Activated gamma-delta T cell treated with Interleukin-2 at 50 U/mL for 16 hours (primary cell): ENCODE measurements at places on chromosomes 5 and 9.

DNA sequence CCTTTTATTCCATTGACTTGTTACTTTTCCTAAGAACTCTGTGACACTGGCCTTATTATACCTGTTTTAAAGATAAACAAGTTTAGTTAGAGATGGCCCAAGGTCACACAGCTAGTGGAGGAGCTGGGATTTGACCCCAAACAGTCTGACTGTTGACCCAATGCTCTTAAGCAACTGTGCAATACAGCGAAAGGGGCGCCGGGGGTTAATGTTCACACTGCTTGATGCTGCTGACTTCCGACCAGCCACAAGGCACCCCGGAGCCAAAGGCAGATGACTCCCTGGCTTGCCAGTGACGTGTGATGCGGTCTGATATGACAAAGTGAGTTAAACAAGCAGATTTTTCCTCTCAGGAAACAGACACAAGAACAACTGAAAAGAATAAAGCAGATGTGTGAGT, 23.9 kb downstream of the PIK3R1 start:
- DNase-seq, result peak; percentile 77

- DNase-seq, result no peak
Observed at GRCh38 chr5:32071351-32071944, 102.7 kb downstream of the GOLPH3 start.

DNA sequence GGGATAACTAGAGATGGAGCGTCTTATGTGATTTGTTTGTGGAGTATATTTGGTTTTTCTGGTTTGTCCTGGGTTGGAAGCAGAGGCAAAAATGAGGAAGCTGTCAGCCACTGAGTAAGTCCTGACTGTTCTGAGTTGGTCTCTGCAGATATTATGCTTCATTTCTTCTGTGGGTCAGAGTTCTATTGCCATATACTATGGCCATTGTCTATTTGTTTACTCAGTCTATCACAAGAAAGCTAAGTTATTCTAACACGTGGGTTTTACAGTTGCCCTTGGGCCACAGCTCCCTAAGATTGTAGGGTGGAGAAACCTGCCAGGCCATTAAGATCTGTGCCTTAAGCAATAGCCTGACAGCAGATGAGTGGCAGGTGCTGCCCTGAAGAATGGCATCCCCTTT, 3.0 kb upstream of the CTSV start:
- no peak for DNase-seq

GRCh38 chr5:9188131-9188530, 357.7 kb downstream of the SEMA5A start:
- DNase-seq, result no peak

- no peak for DNase-seq
Observed at GRCh38 chr5:147509710-147510651, at the start of gene DPYSL3. Gene DPYSL3 (minus strand): TSS chr5:147510068. CDS start chr5:147509858, 210 bp downstream.

GRCh38 chr5:27652505-27652904, 614.1 kb upstream of the CDH9 start:
- no peak for DNase-seq

- DNase-seq, result no peak
Observed at GRCh38 chr5:140630292-140631035, 2.5 kb downstream of the CD14 start.

DNA sequence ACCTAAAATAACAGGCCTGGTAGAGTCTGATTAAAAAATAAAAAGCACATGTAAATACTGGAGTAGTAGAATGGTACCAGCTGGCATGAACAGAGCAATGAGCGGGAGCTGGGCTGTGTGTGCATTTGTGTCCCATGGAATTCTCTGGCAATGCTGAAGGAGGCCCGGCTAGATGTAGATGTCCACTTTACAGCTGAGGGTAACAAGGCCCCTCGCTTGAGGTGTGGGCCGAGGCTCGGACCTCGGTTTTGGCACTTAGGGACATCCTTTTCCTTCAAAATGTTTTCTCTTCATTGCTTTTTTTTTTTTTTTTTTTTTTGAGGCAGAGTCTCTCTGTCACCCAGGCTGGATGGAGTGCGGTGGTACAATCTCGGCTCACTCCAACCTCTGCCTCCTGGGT, 1.5 kb upstream of the FGD3 start:
- no peak for DNase-seq

DNA sequence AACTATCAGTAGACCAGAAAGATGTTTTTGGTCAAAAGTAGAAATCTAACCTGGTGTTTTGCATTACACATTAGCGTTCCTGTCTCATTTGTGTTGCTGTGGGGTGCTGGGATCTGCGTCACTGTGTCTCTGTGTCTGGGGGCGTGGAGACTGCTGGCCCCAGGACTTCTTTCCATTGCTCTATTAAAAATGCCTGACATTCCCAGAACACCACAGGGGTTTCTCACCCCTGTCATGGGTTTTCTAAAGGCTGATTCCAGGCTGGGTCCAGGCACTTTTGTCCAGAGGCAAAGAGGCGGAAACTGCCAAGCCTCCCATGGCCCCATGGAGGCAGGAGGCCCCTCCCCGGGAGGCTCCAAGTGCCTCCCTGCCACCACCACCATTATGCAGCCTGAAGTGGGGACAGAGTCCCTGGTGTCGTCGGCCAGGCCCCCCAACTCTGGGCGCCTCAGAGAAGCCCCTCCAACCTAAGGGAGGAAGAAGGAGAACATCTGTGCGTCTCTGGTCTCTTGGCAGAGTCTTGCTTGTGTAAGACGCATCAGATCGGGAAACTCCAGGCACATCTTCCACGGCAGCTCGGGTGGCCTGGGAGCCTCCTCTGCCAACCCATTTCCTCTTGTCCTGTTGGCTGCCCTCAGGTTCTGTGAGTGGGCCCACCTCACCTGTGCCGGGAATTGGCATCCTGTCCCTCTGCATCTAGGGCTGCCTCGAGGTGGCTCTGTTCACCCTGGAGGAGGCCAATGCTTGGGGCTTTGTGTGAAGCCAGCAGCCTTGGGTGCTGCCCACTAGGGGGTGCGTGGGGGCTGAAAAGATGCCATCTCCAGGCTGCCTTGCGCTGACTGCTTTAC, 13.8 kb upstream of the PLEKHG4B start:
- DNase-seq, result no peak

- DNase-seq, result peak; percentile 17
Observed at GRCh38 chr5:66814146-66814991, 218.2 kb downstream of the MAST4 start.

GRCh38 chr9:97694769-97695168, 2.4 kb downstream of the XPA start:
- DNase-seq, result no peak

DNA sequence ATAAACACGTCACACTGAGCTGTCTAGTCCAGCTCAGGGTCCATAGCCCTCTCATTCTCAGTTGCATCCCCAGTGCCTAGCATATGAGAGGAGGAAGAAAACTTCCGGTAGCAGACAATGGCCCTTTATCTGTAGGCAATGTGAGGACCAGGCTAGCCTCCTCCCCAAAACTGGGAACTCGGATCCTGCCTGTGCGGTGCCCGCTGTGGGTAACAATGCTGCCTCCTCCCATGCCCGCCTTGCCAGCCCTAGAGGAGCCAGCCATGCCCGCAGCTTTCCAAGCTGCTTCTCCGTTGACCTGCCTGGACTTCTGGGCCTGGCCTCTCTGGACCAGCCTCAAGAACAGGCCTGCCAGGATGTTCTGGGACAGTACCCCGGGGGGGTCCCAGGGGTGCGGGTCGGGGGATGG, 74.6 kb upstream of the ORM1 start:
- no peak for DNase-seq

- DNase-seq, result no peak
Observed at GRCh38 chr9:14935964-14936363, 25.7 kb upstream of the FREM1 start.

DNA sequence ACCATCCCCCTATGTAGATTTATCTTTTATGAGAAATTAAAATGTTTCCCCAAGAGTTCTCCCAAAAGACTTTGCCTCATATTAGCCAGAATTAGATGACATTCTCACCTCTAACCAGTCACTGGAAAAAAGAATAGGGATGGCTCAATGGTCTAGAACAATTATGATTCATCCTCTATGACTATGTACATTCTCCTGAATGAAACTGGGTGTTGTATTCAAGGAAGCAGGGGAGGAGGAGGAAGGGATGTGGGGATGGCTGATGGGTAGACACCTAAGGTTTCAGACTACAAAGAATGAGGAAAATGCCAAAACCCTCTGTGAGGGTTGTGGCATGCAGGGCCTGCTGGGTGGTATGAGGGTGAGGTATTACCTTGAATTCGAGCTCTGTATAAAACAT, 49.5 kb upstream of the BRINP1 start:
- no peak for DNase-seq

GRCh38 chr5:62375627-62376026, 28.1 kb downstream of the DIMT1 start:
- DNase-seq, result no peak

- DNase-seq, result no peak
Observed at GRCh38 chr9:106893088-106893487, 30.1 kb downstream of the ZNF462 start.

GRCh38 chr5:78779771-78780616, 131.4 kb upstream of the LHFPL2 start:
- no peak for DNase-seq

DNA sequence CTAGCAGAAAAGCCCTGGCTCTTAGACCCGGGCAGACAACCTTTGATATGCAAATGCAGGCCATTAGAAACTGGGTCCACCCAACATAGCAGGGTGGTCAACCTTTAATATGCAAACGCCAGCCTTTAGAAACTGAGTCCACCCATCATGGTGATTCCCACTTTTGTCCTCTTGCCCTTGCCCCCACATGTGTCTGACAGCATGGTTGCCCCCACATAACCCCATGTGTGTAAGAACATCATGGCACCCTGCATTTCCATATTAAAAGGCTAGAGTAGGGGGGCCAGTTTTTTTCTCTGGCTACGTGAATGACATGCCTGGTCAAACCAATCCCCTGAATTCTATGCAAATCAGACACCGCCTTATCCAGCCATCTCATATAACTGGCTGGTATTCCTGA, 273.2 kb upstream of the PRDM9 start:
- DNase-seq, result no peak

GRCh38 chr5:111774525-111774924, 17.5 kb upstream of the NREP start:
- no peak for DNase-seq

- DNase-seq, result peak; percentile 2
Observed at GRCh38 chr9:93670208-93671019, 94.0 kb downstream of the PHF2 start.

DNA sequence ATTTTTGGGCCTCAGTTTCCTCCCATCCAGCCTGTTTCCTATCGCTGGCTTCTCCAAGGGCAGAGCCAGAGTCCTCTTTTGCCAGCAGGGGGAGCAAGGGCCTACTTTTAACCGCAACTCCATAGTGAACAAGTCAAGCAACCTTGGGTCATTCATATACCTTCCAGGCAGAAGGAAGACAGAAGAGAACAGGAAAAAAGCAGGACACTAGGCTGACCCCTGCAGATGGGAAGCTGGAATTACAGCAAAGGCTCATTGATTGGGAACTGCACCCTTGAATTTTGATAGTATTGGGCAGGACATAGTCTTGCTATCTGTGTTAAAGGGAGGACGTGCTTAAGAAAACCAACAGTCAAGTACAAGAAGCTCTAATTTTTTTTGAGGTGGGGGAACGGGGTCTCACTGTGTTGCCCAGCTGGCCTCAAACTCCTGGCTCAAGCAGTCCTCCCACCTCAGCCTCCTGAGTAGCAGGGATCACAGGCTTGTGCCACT, 30.1 kb downstream of the QRFP start:
- DNase-seq, result peak; percentile 42

- no peak for DNase-seq
Observed at GRCh38 chr5:118923295-118924005, 64.9 kb downstream of the DTWD2 start.

- no peak for DNase-seq
Observed at GRCh38 chr5:175347027-175347426, 97.0 kb downstream of the DRD1 start.

- DNase-seq, result peak; percentile 89
Observed at GRCh38 chr9:36151316-36152210, 15.0 kb downstream of the GLIPR2 start.

DNA sequence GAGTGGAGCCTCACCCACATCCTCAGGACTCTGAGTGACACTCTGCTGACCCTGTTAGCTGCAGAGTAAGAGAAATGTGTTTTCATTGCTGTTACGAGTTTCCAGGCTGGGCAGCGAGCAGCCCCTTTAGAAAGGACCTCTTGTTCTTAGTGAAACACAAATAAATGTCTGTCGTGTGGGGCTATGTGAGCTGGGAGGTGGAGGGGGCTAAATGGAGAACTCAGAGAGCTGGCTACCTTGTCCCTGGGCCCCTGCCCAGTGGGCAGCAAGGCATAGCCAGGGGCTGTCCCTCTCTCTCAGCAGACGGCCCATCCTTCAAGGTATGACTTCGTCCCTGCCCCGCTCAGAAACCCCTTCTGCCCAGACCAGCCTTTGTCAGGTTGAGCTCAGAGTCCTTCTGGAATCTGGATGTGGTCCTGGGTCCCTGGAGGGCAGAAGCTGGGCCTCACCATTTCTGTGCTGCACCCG, 10.2 kb downstream of the DCANP1 start:
- no peak for DNase-seq

- no peak for DNase-seq
Observed at GRCh38 chr5:32645246-32645645, 59.9 kb downstream of the SUB1 start.

- DNase-seq, result no peak
Observed at GRCh38 chr5:120152931-120153330, 311.2 kb upstream of the PRR16 start.

GRCh38 chr9:132562306-132562573, 20.2 kb upstream of the BARHL1 start:
- no peak for DNase-seq

DNA sequence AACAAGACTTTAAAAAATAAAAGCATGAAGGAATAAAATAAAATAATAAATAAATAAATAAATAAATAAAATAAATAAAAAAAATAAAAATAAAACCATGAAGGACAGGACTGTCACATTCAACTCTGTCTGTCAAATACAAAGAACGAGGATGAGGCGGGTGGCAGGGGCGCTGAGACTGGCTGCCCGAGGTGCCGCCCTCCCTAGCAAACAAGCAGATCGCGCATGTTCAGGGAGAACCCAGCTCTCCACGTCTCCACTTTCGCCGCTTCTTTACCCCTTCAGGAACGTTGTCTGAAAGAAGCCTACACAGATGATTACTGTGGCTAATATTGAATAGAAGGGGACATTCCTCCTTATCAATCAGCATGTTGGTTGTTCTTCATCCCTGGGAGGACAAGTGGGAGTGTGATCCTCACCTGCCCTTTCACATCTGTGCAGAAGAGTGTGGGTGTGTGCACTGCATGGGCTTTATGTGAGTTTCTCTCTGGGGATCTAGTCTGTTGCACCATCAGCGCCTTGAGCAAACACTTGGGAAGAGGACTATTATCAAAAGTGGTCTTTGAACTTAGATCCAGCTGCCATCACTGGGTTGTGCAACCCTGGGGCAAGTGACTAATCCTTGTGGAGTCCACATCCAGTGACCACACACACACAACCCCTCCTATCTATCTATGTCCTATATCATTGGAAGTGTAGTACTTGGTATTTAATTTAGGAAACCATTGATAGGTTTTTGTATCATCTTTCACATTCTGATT, 399.2 kb downstream of the IRX2 start:
- no peak for DNase-seq
